ENCODE measurements at places on chromosomes 16 and 17.

DNA sequence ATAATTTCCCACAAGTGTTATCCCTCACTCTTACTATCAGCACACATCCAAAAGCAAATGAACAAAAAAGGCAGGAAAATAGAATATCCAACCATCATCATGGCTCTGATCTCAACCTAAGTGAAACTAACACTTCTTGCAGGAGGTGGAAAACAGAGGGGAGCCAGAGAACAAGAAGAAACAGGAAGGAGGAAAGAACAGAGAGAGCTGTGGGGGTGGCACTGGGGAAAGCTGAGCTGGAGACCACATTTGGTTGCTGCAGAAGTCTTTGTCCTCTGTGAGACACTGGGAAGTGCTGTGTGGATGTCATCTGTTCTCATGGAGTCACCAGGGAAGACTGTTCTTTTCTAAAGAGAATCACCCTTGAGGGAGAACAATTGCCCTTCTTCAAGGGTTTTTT is 34.7 kb downstream of the GRB7 start:
- no peak for DNase-seq

GRCh38 chr17:69539781-69540319 is 125.4 kb downstream of the MAP2K6 start:
- no peak for DNase-seq

GRCh38 chr17:80796430-80796861 is 195.2 kb upstream of the CHMP6 start:
- DNase-seq = no peak

DNA sequence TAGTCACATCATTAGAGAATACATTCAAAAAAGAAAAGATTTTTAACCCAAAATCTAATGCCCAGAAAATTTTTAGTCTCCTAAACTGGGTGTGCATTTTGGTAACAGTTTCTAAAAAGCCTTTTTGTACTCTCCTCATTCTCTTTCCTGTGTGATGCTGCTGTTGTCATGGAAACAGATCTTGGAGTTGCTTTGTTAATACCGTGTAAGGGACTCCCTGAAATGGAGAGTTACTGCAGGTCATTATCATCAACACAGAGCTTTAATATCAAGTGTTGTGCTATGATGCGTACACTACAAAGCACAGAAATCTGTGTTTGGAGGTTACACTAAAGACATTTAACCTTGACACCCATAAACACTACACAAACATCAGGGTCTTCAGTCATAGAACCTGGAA is 216.3 kb downstream of the PRKCA start:
- DNase-seq = no peak

- no peak for DNase-seq
These were observed at the start of gene CD68 for GRCh38 chr17:7579001-7579833. Gene CD68, plus strand, starts transcription at chr17:7579638. Its CDS starts 40 bp downstream, at chr17:7579678.

DNA sequence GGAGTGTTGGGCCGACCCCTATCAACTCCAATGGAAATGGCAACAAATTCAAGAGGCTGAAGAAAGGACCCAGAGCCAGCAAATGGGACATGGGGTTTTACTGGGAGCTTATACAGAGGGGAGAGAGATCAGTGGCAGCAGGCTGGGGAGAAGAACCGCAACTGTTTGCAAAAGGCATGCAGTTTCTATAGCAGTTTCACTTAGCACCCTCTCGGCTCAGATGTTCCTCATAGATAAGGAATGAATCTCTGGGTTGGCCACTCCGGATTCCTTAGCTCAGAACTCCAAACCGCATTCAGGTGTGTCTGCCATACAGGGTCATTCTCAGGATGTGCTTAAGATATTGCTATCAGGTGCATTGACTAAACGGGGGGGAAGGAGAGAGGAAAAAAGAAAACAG is 71.1 kb upstream of the RPL38 start:
- no peak for DNase-seq

DNA sequence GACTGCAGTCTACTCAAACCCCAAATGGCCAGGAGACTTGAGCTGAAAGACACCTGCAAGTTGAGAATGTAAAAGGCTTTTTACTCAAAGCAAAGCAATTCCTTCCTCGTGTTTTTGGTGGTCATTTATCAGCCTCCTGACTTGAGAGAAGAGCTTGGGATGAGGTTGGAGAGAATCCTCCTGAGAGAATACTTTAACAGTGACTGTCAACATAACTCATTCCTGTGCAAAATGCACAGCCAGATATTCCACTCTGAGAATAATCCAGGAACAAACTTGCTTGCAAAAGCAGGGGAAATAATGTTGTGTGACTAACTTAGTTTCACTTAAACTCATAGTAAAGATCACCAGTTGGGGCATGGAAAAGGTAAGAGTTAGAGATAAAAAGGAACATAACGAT is 53.4 kb downstream of the SNTB2 start:
- DNase-seq = no peak

DNA sequence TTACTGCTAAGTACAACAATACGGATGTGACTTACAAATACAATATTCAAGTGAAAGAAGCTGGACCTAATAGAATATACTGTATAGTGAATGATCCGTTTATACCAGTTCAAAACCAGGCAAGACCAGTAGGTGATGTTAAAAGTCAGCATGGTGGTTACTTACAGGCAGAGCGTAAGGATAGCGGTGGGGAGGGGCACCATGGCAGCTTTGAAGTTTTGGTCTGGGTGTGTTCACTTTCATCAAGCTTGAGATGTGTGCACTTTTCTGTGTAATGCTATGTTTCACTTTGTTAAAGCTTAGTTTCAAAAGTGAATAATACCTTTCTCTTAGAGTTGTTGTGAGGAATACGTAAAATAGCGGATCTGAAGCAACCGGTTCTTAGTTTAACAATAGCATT is 16.5 kb upstream of the SLC35G3 start:
- DNase-seq = peak; percentile 11

DNA sequence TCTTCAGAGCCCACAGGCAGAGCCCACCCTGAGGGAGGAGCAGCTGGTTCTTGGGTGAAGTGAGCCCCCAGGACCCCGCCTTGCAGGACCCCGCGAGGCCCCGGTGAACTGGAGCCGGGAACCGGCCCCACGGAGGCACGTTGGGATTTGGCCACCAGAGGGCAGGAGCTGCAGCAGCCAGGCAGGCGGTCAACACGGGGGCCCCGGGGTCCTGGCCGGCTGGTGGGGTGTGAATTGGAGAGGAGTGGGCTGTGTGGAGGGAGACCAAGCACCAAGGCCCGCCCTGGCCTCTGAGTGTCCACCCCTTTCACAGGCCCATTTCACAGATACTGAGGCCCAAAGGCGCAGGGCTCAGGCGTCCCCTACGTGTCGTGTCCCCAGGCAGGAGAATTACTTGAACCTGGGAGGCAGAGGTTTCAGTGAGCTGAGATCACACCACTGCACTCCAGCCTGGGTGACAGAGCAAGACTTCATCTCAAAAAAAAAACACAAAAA is 2.2 kb downstream of the DPEP1 start:
- DNase-seq = no peak

GRCh38 chr16:64417711-64418227 is 704.1 kb downstream of the CDH11 start:
- DNase-seq = no peak

DNA sequence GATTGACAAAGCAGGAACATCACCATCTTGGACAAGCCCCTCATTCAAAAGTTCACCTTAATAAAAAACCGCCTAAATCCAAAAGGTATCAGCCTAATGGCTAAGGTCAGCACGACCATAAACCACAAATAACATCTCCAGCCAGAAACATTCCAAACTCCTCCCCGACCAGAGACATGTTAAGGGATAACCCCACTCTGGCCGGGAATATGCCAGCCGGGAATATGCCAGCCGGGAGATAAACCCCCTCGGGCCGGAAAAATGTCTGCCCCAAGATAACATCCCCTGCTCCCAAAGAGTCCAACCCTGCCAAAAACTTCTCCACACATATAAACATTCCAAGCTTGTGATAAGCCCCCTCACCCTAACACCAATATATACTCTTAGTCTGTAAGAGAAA is 1.4 kb downstream of the DHX33 start:
- no peak for DNase-seq

GRCh38 chr17:72858826-72859495 is 233.5 kb downstream of the SLC39A11 start:
- no peak for DNase-seq

DNA sequence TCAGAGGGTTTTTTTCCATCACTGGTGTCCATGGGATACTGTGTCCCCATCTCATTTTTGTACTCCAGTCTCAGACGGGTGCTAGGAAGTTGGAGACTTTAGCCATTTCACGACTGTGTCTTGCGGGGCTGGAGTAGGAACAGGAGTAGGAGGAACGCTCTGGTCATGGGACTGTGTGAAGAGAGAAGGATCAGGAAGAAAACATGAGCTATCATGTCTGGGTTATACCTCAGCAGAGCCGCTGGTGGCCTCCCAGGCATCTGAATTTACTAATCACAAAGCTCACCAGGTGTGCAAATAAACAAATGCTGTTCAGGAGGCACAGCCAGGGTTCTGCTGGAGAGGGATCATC is 225.4 kb downstream of the SEC14L1 start:
- no peak for DNase-seq

DNA sequence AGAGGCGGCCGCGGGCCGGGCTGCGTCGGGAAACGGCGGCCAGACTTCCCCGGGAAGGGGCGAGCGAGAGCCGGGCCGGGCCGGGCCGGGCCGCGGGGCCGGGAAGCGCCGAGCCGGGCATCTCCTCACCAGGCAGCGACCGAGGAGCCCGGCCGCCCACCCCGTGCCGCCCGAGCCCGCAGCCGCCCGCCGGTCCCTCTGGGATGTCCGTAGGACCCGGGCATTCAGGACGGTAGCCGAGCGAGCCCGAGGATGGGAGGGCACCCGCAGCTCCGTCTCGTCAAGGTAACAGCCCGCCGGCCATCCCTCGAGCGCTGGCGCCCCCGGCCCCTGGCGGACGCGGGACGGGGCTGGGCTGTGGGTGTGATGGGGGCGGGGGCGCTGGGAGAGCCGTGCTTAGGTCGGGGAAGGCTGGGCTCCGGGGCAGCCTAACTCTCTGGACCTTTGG is at the start of gene CRHR1:
Gene CRHR1 (plus strand): TSS at position 28 of the 448 bp plus-strand sequence. CDS start 225 bp downstream, at position 253.
- no peak for DNase-seq

- no peak for DNase-seq
These were observed 71.5 kb upstream of the DHX40 start for GRCh38 chr17:59493867-59494266.

- no peak for DNase-seq
These were observed 16.1 kb downstream of the TEKT5 start for GRCh38 chr16:10678655-10679054.

GRCh38 chr16:63981639-63982038 is 1140.2 kb downstream of the CDH11 start:
- no peak for DNase-seq

- peak; percentile 54 for DNase-seq
These were observed 21.1 kb downstream of the NPTX1 start for GRCh38 chr17:80455336-80455710.

DNA sequence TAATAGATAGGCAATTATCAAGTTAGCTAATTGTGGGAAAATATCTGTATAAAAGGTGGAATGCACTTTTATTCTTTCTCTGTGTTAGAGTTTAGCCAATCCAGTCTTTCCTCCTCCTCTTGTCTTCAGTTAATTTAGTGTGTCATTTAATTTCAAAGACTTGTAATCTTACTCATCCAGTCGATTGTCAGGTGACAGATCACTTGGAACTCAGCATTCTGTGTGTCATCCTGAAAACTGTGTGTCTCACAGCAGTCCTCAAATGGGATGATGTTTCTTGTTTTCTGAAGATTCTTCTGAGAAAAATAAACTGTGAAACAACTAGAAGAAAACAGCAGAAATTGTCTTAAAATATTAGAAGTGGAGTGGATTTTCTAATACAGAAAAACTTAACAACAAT is 290 bp upstream of the KRTAP4-1 start:
- no peak for DNase-seq

DNA sequence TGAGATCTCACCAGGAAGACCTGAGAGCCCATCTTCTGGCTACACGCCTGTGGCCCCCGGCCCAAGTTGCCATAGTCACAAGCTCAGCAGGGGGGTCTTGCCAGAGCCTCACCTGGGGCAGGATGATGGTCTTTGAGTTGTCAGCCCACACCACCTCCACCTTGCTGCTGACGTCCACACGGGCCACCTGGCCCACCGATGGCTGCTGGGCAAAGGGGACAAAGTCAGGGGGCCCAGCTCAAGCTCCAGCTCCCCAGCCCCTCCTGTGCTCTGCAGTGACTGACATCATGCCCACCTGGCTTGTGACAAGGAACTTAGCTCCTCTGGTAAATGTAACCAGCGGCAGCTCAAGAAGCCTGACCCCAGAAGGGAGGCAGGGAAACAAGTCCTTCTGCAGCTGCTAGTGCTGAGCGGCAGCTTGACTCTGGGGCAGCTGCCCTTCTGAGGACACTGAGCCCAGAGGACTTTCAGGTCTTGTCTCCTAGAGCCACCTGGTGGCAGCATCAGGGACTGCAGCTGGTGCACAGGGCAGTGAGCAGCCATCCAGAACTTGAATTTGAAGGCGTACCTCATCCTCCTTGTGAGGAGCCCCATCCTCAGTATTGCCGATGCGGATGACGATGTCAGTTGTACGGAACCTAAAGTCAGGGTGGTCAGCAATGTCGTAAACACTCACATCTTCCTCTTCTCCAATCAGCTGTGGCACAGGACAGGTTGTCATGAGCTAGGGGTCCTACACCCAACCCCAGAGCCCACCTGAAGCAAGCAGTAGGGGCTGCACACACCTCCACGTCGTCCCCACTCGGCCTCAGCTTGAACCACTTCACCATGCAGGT is 13.5 kb downstream of the SPHK1 start:
- DNase-seq = peak; percentile 76

- DNase-seq = no peak
These were observed 265.5 kb downstream of the PARN start for GRCh38 chr16:14364386-14365199.

- no peak for DNase-seq
These were observed 979 bp downstream of the ABHD15 start for GRCh38 chr17:29565643-29566472.

DNA sequence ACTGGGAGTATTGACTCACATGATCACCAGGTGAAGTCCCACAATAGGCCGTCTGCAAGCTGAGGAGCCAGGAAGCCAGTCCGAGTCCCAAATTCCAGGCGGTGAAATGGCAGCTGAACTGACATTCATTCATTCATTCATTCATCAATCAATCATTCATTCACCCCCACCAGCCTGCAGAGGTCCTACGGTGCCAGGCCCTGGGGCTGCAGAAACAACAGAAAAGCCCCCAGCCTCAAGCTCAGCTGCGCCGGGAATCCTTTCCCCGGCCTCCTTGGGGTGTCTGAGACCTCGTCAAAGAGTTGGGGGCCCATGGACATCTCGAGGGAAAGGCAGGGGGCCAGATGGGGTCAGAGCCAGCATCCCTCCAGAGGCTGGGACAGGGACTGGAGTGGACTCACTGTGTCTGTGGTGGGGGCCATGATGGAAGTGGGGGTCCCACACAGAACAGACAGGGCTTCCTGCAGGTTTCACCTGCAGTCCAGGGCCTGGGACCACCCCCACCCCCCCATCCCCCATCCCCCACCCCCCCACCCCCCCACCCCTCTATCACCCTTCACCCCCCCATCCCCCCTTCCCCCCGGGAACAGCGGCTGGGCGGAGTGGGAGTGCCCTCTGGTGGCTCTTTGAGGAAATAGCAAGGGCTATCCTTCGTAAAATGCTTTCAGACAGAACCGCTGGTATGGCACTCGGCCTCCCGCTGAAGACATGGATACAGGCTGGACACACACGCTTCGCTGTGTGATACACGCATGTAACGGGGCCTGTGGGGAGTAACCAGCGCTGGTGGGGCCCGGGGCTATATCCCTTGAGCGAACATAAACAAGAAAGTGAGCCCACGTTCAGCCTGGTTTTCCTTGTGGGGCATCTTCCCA is 8.5 kb upstream of the ZC3H18 start:
- DNase-seq = no peak

- no peak for DNase-seq
These were observed 98.7 kb downstream of the NPIPB11 start for GRCh38 chr16:29307598-29308507.

- DNase-seq = no peak
These were observed 22.6 kb downstream of the TPSD1 start for GRCh38 chr16:1278477-1278876.

- no peak for DNase-seq
These were observed 7.0 kb downstream of the CBFA2T3 start for GRCh38 chr16:88970050-88970449.
